ENCODE measurements at places on chromosomes 5 and 9.

DNA sequence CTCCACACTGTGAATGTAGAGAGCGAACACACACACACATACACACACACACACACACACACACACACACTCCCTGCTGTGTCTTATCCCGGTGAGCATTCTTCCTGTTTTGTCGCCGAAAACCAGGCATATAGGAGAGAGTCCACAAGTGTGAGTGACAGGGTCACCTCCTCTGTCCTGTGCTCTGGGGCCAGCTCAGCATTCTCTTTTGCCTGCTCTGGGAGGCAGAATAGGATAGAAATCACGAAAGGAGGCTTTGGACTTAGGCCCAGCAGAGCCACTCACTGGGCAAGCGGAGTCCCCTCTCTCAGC is 3.0 kb downstream of the LAMC3 start:
- DNase-seq, result no peak

- no peak for DNase-seq
These were observed 151.2 kb downstream of the ERCC6L2 start for GRCh38 chr9:96026655-96027213.

- no peak for DNase-seq
These were observed 100.2 kb downstream of the HINT1 start for GRCh38 chr5:131064669-131065371.

DNA sequence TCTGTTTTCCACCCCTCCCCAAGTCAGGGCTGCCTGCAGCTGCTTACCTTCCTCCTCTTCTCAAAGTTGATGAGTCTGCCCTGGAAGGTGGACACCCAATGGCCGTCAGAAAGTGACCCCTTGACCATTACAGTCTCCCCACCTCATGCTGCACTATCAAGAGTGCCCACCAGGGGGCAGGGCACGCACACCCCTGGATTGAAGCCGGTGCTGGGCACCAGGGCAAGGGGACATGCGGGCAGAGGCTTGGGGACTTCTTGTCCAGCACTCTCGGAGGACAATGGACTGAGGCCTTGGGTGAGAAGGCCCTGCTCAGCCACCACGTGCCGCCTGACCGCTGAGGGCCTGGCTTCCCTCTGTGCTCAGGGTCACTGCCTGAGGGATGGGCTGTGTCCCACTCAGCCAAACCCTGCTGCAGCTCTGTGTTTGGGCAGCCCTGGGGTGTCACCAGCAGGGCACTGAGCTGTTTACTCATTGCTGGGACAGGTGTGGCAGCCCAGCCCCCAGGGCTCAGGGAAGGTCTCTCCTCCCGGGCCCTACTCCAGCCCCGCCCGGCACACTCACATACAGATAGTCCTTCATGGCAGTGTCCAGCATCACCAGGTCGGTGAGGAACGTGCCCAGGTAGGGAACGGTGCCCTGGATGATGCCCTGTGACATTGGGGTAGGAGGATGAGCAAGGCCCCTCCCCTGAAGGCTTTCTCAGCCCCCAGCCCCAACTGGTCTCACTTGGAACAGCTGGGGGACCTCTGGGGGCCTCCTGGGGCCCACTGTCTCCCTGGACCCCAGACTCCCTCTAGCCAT is 17.7 kb downstream of the RALGDS start:
- peak; percentile 65 for DNase-seq

- DNase-seq, result no peak
These were observed 120.8 kb upstream of the PDE4D start for GRCh38 chr5:60014331-60014730.

DNA sequence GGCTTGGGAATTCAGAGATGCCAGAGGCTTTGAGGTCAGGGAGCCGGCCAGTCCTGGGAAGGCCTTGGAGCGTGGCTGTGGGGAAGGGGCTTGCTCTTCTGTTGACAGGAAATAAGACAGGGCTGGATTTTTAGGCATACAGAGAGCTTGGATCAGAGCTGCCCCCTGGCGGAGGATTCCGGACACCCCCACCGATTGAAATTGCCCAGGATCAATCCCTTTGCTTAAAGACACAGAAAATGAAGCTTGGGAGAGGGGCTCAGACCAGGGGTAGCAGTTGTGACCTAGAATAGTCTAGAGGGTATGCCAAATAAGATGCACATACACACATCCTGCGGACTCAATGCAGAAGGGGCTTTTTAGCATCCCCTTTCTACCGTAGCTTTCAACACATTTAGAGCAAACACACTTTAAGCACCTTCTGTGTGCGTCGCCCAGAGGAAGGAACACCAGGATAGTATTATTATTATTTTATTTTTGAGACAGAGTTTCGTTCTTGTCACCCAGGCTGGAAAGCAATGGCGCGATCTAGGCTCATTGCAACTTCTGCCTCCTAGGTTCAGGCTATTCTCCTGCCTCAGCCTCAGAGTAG is 1.7 kb upstream of the NTMT1 start:
- no peak for DNase-seq

All from heart left ventricle (tissue), 16 donors.